Activated CD4-positive, alpha-beta T cell treated with anti-CD3 and anti-CD28 coated beads, Interleukin-2, amount 10 ng/mL, durations not matched to agents 24 days and 14 days (primary cell): ENCODE measurements at places on chromosomes 4 and X.

DNA sequence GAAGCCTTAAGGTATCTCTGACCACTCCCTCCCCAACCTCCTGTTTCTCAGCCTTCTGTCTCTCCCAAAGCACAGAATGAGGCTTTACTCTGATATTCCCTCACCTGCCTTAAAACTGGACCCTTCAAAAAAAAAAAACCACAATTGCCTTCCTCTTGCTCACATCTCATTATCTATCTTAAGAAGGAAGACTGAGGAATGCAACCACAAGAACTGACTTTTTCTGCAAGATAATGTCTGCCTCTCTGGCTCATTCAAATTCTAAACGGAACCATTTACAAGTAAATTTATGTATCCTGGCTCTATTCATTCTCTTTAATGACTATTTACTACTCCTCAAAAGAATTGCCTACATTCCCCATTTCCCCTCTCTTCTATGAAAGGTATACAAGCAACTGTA, 545.5 kb upstream of the HTR2C start:
- no peak for DNase-seq

DNA sequence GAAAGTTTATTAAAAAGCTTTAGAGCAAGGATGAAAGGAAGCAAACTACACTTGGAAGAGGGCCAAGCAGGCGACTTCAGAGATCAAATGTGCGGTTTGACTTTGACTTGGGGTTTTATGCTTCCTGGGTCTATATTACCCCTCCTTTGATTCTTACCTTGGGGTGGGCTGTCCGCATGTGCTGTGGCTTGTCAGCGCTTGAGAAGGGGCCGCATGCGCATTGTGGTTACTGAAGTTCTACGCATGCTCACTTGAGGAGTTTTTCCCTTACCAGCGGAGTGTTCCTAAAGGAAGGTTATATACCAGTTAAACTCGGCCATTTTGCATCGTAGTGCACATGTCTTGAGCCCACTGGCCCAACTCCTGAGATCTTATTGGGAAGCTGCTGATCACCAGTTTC, 9.9 kb downstream of the ZNF157 start:
- peak; percentile 80 for DNase-seq

- DNase-seq, result no peak
Measured at GRCh38 chr4:612749-613125, 12.6 kb upstream of the PDE6B start.

GRCh38 chrX:850471-850916, 219.9 kb downstream of the SHOX start:
- peak; percentile 42 for DNase-seq

DNA sequence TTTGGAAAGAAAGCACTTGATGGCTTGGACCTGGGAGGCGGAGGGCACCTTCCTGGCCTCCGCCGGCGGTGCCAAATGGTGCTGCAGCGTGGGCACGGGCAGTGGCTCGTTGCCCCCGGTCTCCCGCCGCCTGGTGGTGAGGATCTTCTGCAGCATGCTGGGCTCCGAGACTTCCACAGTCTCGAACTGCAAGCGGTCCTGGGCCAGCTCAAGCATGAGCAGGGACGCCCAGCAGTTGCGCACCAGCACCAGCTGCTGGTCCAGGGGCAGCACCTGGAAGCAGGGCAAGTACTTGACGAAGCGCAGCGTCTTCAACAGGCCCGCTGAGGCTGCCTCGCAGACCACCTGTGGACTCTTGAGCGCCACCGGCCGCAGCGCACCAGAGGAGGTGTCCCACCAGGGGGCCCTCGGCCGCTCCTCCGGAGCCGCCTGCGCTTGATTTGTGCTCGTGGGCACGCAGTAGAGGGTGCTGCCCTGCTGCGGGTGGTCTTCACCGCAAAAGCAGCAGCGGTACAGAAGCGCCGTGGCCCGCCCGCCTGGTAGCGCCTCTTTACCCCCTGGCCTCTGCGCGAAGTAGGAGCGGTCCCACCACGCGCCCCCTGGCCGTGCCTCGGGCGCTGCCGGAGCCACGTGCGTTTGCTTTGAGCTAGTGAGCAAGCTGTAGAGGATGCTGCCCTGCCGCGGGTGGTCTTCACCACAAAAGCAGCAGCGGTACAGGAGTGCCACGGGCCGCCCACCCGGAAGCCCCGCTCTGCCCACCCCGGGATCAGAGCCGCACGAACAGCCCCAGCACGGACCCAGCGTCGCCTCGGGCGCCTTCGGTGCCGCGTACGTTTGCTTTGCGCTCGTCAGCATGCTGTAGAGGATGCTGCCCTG, 689 bp downstream of the NR0B1 start:
- no peak for DNase-seq

- no peak for DNase-seq
Measured at GRCh38 chr4:119750048-119750447, 121.4 kb upstream of the PDE5A start.

GRCh38 chr4:61992351-61992750, 792.2 kb downstream of the ADGRL3 start:
- DNase-seq, result no peak

GRCh38 chr4:188107931-188108843, 1.2 kb downstream of the TRIML2 start:
- no peak for DNase-seq

- DNase-seq, result no peak
Measured at GRCh38 chr4:39660757-39661156, 22.1 kb upstream of the SMIM14 start.

GRCh38 chr4:139988863-139989765, 164.9 kb downstream of the MAML3 start:
- DNase-seq, result no peak

- no peak for DNase-seq
Measured at GRCh38 chr4:4333265-4333706, 43.2 kb downstream of the ZBTB49 start.
